ENCODE measurements at places on chromosomes 3 and 15.

- ATAC-seq, result no peak
Observed at GRCh38 chr15:55257012-55257670, 32.5 kb downstream of the RAB27A start.

- no peak for ATAC-seq
Observed at GRCh38 chr3:183317271-183317670, 64.2 kb downstream of the B3GNT5 start.

DNA sequence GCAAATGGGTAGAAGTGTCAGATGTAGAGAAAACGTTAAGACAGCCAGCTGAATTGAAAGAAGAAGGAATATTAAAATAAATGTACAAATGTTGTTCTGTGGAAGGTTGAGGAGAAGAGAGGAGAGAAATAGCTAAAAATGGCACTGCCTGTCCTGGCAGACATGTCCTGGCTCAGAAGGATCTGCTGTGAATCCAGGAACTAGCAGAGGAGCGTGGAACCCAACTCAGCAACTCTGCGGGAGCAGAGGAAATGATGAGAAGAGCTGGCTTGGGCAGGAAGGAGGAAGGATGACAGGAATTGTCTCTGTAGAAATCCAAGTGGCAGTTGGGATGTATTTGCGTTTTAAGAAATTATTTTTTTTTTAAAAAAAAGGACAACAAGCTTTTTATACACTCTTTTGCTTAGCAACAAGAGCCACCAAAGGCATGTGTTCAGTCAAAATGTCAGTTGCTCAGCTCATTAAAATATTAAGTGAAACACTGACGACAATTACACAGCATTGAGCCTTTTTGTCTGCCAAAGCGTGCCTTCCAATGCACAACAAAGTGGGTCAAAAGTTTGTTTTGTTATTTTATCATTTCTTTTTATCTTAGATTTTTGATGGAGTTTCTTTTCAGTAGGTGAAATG lies 16.1 kb downstream of the NANOGP8 start:
- ATAC-seq, result no peak

DNA sequence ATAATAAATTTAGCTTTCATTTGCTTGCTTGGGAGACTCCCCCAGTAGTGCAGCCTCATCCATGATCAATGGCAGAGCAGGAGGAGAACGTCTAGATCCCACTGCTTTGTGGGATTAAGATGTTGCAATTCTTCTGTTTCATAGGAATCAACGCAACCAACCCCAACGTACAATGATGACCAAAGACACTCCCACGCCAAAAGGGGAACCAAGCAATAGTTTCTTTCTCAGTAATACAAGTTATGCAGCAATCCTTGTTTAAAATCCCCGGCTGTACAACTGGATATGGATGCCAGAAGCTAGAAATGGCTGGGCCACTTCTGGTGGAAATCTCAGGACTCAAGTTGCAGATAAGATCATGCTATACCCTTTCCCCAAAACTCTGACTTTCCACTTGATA lies 411.2 kb downstream of the VPS13C start:
- no peak for ATAC-seq

GRCh38 chr3:177430653-177431052 lies 233.4 kb upstream of the TBL1XR1 start:
- no peak for ATAC-seq

- no peak for ATAC-seq
Observed at GRCh38 chr3:111733856-111734255, 125.2 kb upstream of the PHLDB2 start.

DNA sequence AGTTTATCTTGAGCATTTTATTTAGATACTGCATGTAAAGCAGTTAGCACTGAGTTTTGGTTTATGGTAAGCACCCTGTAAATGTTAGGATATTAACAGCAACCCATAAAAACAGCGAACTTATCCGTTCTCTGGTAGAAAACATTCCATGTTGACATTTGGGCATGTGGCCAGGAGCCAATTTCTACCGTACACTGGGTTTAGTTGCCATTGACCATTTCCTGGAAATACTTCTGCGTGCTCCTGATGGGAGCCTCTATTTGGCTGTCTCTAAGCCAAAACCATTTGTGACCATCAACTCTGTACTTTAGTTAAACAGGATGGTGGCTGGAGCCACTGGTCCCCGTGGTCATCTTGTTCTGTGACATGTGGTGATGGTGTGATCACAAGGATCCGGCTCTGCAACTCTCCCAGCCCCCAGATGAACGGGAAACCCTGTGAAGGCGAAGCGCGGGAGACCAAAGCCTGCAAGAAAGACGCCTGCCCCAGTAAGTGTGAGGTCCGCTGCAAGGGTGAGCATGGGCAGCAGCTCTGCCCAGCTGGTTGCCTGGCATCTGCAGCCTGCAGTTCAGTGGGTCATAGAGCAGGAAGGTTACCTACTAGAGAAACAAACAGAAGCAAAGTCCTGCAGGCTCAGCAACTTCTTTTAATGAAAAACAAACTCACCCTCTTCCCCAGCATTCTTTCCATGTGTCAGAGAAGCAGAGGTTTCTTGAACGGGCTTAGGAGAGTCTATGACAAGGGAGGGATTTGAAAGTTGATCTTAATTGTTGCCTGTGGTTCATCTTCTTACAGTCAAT lies 7.1 kb downstream of the THBS1 start:
- no peak for ATAC-seq

- no peak for ATAC-seq
Observed at GRCh38 chr15:93035092-93035915, 53.7 kb downstream of the RGMA start.

- peak; percentile 78 for ATAC-seq
Observed at GRCh38 chr3:17025594-17026139, 140.9 kb downstream of the PLCL2 start.

DNA sequence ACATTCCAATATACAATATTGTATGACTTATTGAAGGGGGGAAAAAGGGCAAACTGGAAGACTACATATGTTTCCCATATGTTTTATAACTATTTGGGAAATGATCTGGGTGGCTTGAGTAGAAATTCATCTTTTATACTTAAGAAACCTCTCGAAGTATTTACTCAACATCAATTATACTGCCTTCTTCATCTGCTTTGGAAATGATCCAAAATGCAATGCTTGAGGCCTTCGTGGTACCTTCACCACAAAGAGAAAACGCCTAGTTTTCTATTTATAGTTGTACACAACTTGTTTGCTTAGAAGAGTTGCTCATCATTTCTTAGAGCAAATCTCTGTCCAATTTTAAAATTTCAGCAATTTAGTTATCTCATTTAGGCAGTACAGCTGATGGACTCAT lies 18.8 kb downstream of the ACKR4 start:
- no peak for ATAC-seq

DNA sequence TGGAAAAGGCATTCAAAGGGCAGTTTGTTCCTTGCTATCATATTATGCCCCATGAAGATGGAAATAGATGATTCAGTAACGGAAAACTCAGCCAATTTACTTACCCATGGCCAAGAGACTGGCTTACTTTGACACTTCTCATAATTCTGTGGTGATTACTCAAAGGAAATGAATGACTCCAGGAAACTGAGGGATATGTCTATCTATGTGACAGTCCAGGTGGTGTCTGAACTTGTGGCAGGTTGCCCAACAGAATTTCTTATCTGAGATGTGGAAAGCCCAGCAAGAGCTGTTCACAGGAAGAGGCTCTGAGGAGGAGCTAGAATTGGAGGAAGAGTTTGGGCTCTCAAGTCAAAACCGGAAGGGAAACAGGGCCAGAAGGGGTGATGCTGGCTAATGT lies 91.2 kb downstream of the KCNAB1 start:
- ATAC-seq, result no peak

GRCh38 chr3:8503871-8504610 lies 2.4 kb downstream of the LMCD1 start:
- peak; percentile 27 for ATAC-seq

DNA sequence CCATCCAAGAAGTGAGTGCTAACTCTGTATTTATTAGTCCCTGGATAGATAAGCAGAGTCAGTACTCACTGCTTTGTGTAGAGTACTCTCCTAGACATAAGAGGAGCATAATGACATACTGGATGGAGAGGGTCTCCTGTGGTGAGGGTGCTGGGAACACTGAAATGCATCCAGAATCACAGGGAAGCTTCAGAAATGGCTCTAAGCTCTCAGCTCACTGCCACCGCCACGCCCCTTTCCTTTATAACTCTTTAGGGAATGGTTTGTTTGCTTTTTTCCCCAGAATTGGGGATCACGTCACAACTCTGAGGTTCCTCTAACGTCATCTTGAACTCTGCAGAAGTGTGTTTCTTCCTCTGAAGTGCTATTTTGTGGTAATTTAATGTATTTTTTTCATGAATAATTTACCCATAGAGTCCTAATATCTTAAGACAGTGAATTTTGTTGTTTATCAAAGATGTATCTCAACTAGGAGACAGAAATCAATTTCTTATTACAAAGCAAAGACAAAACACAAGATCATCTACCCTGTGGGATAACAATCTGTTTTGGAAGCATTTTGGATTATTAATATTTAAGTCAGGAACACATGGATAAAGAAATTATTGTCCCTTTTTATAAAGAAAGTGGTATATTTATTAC lies 154.6 kb downstream of the PTPRG start:
- no peak for ATAC-seq

GRCh38 chr3:178504128-178504527 lies 32.1 kb upstream of the KCNMB2 start:
- no peak for ATAC-seq

Data from activated CD4-positive, CD25-positive, alpha-beta regulatory T cell treated with anti-CD3 and anti-CD28 coated beads, Interleukin-2, amount 50 U/mL, for 24 hours (primary cell).